ENCODE measurements at places on chromosomes 2 and 18.

DNA sequence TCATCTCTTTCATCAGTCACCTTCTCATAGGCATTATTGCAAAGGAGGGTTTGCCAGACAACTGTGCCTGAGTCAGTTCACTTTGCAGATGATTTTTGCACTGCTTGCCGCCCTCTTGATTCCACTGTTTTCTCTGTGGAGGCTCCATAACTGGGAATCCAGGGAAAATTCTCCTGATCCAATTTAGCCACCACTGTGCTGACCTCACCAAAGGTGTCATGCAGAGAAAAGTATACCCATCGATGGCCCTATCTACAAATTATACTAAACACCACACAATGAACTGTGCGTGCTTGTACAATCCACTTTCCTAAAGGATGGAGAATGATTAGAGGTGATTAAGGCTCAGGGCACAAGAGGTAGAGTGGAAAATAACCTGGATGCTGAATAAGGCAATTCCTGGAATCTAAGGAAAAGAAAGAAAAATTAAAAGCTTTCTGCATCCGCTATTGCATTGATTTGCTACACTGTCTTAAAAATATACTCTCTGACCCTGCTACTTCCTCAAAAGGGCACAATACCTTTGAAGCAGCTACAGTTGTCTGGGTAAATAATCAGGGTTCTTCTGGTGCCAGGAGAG, 409.4 kb downstream of the RIT2 start:
- no peak for DNase-seq

- no peak for DNase-seq
Observed at GRCh38 chr2:233358335-233358734, 4.0 kb downstream of the DGKD start.

- no peak for DNase-seq
Observed at GRCh38 chr2:240129311-240129710, 6.8 kb downstream of the COPS9 start.

- no peak for DNase-seq
Observed at GRCh38 chr2:68747413-68747812, 12.8 kb downstream of the ARHGAP25 start.

- no peak for DNase-seq
Observed at GRCh38 chr2:207681431-207681830, 30.0 kb upstream of the CCNYL1 start.

DNA sequence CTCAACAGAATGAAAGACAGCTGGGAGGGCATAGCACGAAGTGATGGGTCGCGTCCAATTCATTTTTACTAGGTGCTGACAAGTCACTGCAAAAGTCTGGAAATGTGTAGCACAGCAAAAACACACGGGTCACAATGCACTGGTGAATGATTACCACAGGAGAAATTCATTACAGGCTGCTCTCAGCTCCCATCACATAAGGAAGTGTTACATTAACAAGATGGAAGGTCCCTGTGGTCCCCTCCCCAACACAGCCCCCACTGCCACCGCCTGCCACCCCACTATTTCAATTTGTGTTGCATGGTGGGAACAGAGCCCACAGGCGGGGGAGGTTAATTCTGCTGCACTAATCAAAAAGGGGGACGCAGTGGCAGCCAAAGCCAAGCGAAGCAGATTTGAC, 122.8 kb downstream of the NRP2 start:
- no peak for DNase-seq

DNA sequence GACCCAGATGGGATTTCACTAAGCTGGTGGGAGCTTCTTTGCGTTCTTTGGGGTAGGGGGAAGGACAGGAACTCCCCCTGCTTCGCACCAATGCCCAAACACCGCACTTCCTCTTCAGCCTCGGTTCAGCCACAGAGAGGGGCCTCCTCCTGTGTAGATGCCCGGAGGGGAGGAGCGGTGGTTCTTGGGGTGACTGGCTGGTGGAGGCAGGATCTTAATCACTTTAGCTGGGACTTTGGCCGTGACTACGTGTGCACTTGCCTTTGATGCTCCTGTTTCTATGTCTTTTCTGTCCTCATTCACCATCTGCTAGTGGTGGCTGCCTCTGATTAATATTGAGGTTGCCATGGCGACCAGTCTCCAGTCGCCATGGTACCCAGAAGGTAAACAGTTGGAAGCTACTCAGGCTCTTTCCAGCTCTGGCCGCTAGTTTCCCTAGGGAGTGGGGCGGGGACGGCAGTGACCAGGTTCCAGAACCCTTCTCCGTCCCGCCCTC, 1.9 kb downstream of the CNGA3 start:
- no peak for DNase-seq

DNA sequence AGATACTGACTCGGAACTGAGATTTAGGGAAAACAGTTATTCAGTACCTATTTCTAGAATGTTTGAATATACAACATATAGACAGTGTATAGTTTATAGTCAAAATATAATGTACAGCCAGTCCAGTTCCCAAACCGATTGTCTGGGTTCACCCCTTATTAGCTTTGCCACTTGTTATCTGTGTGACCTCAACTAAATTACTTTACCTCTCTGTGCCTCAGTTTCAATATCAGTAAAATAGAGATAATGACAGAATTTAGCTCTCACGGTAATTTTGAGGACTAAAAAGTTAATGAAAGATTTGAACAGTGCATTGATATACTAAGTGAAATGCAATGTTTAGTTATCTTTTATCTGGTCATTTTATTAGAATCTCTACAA, 750 bp upstream of the RIOK3 start:
- DNase-seq, result no peak

DNA sequence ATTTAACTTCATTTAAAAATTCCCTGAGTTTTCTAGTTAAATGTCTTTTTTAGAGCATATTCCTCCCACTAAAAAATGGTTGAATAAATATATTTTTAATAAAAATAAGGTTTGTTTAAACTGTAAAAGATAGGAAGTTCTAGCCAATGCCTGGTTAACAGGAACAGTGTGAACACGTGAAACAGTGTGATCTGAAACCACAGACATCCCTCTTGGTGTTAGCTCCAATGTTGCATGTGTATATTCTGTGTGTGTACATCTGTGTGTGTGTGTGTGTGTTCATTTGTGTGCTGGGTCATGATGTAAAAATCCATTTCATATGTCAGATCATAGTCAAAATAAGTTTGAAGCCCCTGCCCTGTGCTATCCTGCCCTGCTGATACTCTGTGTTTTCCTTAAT, 6.1 kb upstream of the SOX11 start:
- DNase-seq, result no peak
